ENCODE measurements at places on chromosomes 4 and X.

- DNase-seq, result no peak
Observed at GRCh38 chr4:140121646-140122045, 32.3 kb downstream of the MAML3 start.

- DNase-seq, result no peak
Observed at GRCh38 chr4:152158225-152158624, 377.7 kb downstream of the FBXW7 start.

- no peak for DNase-seq
Observed at GRCh38 chrX:68461576-68461975, 28.3 kb upstream of the OPHN1 start.

GRCh38 chrX:13518126-13518525, 51.3 kb upstream of the EGFL6 start:
- DNase-seq, result no peak

- DNase-seq, result no peak
Observed at GRCh38 chr4:138912704-138913340, 102.8 kb upstream of the NOCT start.

- DNase-seq, result no peak
Observed at GRCh38 chr4:95889662-95890061, 49.8 kb downstream of the PDHA2 start.

DNA sequence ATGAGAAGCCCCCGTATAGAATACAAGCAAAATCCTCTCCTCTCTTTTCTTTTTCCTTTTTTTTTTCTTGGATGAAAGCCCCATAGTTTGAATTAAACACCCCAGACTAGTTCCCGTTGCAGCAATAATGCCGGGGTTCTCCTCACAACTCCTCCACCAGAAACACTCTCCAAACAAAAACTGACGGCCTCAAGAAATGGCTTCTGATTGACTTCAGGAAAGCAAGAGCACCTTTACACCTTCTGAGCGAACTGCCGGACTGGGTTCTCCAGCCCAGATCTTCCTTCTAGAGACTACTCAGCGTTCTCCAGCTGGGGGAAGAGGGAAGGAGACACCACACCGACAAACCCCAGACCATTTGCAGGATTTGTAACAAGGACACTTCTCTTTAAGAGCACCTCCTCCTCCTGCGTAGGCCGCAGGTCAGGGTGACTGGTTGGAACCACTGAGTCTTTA, 4.0 kb downstream of the HAND2 start:
- DNase-seq, result no peak

GRCh38 chr4:25650311-25650710, 5.3 kb upstream of the SLC34A2 start:
- DNase-seq, result no peak

DNA sequence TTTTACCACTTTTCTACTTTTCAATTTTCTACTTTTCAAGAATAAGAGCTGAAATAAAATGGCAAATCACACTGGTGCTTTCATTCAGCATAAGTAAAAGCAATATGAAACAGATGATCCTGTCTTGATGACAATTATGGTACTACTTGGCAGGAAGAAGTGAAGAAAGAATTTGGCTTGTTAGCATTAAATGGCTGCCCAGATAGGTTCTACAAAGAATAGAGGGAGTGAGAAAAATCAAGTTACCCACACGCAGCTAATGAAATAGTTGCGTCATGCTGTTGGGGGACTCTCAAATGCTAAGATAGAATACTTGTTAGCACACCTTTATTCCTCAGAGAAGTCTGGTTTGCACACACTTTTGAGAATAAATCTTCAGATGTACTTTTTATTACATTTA, 12.5 kb upstream of the LCORL start:
- no peak for DNase-seq

DNA sequence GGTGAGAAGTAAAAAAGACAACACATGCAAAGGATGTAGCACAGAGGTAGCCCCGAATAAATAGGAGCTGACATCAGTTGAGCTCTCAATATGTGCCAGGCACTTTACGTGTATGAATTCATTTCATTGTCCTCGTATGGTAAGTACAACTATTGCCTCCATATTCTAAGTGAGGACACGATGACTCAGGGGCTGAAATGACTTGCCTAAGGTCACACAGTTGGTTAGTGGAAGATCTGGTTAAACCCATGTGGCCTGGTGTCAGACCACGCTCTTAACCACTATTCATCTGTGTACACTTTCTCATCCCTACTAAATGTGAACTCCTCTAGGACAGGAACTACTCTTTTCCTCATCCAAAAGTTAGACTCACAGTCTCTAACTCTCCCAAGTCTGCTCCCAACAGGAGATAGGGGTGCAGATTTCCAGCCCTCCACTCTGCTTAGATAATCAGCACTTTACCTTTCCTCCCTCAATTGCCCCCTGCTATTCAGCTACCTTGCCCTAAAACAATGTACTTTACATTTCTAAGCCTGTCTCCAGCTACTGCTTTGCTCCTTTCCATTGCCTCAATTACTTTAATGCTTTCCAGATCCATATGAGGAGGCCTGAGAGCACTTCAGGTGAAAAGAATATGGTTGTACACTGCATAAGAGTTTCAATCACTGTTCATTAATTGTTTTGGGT, 58.8 kb upstream of the LHFPL1 start:
- no peak for DNase-seq

- DNase-seq, result no peak
Observed at GRCh38 chr4:67480810-67481209, 64.5 kb downstream of the CENPC start.

DNA sequence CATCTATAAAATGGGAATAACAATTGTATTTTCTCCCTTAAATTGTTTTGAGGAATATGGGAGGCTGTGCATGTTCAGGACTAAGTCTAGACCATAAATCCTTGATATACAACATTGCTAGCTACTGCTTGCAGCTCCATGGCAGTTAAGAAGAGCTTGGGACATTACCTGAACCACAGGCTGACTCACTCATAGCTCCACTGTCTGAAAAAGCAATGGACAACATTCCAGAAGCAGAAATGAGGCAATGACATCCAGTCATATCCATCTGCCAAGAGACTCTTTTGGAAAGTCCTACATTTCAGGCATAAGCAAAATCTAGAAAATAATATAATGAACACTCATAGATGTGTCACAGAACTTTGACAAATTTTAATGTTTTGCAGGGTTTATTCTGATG, 167.3 kb upstream of the LEF1 start:
- DNase-seq, result no peak

All from activated naive CD4-positive, alpha-beta T cell treated with anti-CD3 and anti-CD28 coated beads, Interleukin-2, amount 50 U/mL, for 16 hours (primary cell).